ENCODE measurements at places on chromosomes 4 and X.

DNA sequence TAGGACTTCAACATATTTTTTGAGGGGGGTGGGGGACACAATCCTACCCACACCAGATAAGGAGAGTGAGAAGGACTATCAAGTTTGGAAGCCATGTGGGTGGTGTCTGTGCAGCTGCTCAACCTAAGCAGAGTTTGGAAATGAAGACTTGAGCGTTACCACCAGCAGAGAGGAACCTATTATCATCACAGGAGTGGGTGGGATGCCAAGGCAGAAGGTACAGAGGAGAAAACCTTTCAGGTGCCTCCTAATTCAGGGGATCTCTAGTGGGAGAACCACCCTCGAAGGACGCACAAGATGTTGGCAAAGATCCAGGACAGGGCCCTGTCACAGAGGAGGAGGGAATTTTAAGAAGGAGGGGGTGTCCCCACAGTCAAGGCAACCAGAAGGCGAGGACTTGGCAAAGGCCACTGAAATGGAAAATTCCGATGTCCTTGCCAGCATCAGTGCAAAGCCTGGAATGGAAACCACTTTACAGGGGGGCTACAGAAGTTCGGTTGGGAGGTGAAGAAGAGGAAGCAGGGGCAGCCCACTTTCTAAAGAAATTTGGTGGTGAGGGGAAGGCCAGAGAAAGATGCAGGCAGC, 8.4 kb upstream of the GPM6B start:
- H3K27me3 ChIP-seq = no peaks in the 10 kb centered on the region
- H3K4me1 ChIP-seq = no peaks in the 10 kb centered on the region
- DNase-seq = no peak
- peaks cover 20% of the 10 kb centered on the region for H3K36me3 ChIP-seq

DNA sequence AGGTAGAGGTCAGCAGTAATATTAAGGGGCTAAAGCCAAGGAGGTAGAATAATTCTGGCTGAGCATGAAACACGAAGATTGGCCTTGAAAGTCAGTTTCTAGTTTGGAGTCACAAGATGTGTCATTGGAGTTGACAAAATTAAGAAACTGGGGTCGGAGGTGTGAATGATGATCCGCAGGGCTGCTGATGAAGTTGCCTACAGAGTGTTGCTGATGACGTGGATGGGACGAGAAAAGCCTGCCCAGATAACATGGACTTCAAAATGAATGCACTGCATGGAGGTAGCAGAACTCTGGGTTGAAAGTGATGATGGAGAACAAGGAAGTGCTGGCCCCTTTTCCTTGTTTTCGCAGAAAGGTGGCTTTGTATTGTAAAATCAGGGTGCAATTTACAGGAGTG, 60.5 kb downstream of the DTHD1 start:
- peaks cover 8% of the 10 kb centered on the region for H3K4me1 ChIP-seq
- no peak for DNase-seq
- H3K27me3 ChIP-seq = no peaks in the 10 kb centered on the region
- no peaks in the 10 kb centered on the region for H3K36me3 ChIP-seq
- H3K27ac ChIP-seq = no peak overlapping the region

DNA sequence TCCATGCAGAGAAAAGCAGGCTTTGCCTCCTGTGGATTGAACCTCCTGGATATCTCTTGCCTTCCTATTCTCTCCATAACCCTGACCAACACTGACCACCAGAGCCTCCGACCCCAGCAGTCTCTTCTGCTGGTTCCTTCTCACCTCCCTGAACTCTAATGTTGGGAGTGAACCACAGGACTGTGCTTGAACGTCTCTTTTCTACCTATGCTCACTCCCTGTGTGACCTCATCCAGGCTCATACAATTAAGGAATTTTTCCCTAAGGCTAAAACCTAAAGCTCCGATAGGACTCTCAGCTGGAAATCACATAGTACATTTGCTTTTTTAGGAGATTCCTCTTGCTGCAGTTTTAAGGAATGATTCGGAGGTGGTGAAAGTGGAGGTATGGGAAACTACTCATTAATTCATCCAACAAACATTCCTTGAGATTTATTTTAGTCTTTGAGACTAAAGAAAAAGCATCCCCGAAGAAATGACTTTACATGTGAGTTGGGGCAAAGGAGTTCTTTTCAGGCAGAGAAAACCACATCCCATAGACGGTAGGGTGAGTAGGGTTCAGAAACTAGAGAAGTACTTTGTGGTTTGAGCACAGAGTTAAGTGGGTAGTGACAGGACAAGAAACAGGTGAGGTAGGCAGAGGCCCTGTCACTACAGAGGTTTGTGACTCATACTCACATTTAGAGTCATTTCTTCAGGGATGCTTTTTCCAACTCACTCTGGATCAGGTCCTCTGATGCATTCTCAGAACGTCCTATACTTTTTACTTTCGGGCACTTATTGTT, 30.8 kb downstream of the NDNF start:
- H3K4me1 ChIP-seq = no peaks in the 10 kb centered on the region
- peaks cover 73% of the 10 kb centered on the region for H3K36me3 ChIP-seq
- DNase-seq = no peak
- no peak overlapping the region for H3K4me3 ChIP-seq
- peak overlapping the region; percentile 50 for H3K27ac ChIP-seq

DNA sequence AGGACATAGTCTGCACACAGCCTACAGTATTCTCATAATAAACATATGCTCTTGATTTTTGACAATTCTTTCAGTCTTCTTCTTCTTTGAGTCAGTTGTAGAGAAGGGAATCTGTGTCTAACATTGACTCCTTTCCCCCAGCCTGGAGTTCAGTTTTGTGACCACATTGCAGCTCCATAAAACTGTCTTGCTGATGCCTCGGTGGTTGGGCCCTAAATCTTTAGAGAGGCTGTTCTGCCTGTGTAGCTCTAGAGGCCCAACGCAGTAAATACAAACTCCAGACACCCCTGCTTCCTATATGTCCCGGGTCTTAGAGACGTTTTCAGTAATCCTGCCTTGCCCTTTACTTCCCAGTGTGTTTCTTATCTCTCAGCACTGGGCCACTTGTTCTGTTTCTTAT, 639.5 kb upstream of the AADAT start:
- H3K36me3 ChIP-seq = no peaks in the 10 kb centered on the region
- peaks cover 24% of the 10 kb centered on the region for H3K4me1 ChIP-seq
- no peaks in the 10 kb centered on the region for H3K27me3 ChIP-seq
- peak overlapping the region; percentile 84 for H3K27ac ChIP-seq
- H3K4me3 ChIP-seq = peak overlapping the region; percentile 62

GRCh38 chrX:48478806-48479205, 2.8 kb downstream of the FTSJ1 start:
- H3K4me1 ChIP-seq = peaks cover 28% of the 10 kb centered on the region
- no peak for DNase-seq
- H3K4me3 ChIP-seq = no peak overlapping the region
- H3K36me3 ChIP-seq = peaks cover 4% of the 10 kb centered on the region
- no peak overlapping the region for H3K27ac ChIP-seq
